ENCODE measurements at places on chromosomes 2 and 18.

DNA sequence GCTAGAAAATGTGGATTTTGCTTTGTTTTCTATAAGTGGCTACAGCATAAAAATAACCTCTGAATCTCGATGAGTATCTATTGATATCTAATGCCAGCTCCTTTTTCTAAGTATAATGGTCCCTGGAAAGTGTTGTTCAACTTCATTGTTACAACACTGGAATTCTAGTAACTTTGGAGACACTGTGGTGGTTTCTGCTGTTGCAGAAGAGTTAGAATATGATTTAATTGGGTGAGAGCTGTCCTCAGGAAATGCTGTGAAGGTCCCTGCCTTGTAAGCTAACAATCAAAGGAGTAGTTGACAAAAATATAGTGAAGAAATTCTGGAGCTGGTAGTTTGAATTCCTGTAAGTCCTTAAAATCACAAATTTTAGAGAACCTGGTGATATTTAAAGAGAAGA, 62.1 kb downstream of the C18orf63 start:
- no peak for DNase-seq

DNA sequence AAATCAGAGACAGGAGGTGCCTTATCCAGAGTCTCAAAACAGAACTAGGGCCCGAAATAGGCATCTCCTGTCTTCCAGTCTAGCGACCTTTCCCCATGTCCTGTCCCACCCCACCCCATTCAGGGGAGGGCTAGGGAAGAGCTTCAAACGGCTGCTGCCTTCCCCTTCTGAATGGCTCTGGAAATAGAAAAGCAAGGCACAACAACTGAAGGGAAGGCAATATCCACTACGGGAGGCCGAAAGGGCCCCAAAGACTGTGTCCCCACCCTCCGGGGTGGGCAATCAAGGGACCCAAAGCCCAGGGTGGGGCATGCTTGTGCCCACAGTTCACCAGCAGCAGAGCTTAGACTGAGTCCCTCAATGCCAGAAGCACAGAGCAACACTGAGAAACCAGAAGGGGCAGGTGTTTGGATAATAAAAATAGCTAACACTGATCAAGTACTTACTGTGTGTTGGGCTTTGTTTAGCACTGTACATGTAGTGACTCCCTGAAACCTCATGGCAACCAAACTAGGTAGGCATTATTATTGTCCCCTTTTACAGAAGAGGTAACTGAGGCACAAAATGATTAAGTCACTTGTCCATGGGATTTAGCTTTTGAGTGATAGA, 38.5 kb downstream of the CYRIA start:
- no peak for DNase-seq

GRCh38 chr18:45787346-45787745, 38.1 kb upstream of the SIGLEC15 start:
- DNase-seq: no peak

DNA sequence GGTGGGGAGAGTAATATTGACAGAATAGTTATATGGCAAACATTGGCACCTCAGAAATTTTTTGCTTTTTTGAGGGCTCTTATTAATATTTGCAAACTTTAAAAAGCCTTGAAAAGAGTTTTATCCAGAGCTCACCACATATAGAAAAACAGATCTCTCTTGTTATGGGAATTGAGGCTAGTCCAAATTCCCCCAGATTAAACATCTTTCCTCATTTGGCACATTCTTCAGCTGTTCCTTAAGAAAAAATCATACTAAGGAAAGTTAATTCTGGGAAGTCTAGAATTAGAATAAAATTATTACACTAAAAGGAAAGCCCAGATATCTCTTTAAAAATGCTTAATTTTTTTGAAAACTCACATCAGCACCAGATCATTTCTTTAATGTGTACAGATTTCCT, 5.6 kb downstream of the TFPI start:
- no peak for DNase-seq

- DNase-seq: no peak
Observed at GRCh38 chr2:15275346-15275745, 285.8 kb downstream of the NBAS start.

DNA sequence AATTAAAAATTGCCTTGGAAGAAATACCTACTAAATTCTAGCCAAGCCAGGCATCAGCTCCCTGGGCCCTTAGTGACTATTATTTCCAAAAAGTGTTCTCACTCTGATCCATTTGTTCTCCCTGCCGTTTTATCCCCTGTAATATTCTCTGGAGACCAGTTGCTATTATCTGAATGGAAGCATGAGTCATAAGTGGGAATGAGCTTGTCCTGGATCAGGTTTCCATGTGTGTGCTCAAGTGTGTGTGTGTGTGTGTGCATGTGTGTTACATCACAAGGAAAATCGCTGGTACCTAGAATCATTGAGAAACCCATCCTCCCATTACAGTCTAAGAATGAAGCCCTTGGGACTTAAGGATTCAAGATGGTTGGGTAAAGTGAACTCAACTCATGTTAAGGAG, 130.3 kb upstream of the CXCR4 start:
- DNase-seq: peak; percentile 15

DNA sequence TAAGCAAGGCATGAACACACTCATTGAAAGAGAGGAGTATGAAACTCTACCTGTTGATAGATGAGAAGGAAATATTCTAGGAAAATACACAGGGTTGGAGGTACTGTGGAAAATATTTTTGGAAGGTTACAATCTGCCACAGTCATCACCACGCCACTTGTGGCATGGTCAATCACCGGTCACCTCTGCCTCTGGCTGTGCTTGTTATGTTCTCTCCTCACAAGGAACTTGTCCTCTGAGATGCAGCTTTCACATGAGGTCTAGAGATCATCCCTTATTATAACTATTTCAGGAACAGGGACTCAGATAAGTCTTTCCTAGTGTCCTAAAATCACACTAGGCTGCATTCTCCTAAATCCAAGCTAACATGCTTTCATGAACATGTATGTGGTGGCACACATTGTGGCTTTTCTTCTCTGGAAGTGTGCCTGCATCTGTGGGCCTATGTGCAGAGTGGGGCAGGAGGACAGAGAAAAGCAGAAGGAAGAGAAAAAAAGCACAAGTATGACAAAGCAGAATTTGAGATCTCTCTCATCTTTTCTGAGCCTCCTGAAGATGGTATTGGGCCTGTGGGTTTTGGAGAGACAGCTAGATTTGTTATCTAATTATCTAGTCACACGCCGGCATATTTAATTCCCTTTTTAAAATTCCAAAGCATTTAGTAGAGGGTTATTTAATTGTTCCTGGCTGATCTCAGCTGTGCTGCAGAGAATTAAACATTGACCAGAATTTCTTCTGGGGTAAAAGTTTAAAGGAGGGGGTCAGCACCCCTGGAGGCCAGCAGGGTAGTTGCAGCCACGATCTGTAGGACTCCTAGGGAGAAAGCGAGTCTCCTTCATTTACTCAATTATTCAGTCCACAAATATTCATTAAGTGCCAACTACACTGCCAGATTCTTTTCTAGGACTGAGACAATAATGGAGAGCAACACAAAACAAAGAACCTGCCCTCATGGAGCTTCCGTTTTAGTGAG, 294.6 kb downstream of the RDH14 start:
- DNase-seq: peak; percentile 1

DNA sequence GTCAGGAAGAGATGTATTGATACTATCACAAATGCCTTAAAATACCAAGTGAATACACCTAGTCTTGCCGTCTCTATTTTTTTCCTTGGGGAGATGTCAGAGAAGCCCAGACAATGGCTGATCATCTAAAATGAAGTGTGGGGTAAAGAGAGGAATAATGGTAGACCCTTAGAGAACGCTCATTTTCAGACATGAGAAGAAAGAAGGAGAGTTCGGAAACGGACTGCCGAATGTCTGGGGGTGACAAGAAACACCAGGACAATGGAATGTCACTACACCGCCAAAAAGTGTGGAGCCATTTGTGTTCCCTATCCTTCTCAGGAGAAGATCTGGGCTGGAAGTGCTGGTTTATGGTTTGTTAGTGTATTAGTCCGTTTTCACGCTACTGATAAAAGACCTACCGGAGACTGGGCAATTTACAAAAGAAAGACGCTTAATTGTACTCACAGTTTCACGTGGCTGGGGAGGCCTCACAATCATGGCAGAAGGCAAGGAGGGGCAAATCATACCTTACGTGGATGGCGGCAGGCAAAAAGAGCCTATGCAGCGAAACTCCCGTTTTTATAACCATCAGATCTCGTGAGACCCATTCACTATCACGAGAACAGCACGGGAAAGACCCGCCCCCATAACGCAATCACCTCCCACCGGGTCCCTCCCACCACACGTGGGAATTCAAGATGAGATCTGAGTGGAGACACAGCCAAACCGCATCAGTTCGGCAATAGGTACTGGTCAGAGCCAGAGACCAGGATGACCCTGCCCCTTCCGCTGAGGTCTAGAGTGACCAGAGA, 743.7 kb downstream of the GALR1 start:
- DNase-seq: no peak

GRCh38 chr2:135485441-135485840, 45.6 kb downstream of the ZRANB3 start:
- DNase-seq: peak; percentile 22

- DNase-seq: no peak
Observed at GRCh38 chr2:177806025-177806424, 266.6 kb downstream of the PDE11A start.

DNA sequence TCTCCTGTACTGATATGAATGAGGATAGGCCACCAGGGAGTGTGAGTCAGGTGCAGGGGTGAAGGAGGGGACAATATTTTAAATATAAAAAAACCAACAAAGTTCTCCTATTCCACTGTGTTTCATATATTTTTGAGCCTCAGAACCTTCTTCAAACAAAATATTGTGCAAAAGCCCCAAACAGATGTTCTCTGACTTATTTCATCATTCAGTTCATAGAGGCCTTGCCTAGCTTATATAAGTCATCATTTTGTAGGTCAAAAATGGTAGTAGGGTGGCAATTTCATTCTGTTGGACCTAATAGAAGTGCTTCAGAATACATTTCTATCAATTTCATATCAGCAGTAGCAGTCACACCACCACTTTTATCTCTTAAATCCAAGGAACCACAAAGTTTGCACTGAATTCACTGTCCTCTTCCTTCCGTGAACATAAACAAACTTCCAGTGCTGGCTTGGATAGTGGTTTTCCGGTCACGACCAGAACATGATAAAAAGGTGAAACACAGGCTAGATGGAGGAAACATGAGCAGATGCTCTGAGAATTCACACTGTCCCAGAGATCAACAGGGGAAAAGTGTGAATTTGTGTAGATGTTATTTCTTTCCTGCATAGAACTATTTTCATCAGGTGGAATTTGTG, 99.1 kb downstream of the EN1 start:
- DNase-seq: no peak

DNA sequence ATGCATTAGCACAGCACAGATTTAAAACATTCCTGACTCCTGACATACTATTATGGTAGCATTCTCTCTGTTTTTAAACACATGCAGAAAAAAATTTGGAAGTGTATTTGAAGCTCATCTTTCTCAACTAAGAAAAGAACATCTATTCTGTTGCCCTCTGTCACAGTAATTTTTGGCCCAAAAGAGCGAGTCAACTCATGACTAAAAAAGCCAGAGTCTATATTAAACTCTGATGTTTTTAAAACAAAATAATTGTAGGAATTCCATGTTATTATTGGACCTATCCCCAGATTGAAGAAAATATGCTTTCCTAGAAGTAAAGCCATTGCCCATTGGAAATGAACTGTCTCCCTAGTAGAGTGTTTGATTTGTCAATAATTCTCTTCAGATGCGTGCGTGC, 96.7 kb downstream of the CRIM1 start:
- no peak for DNase-seq

- peak; percentile 37 for DNase-seq
Observed at GRCh38 chr2:173254659-173255058, 100.0 kb upstream of the CDCA7 start.

- peak; percentile 91 for DNase-seq
Observed at GRCh38 chr2:12950957-12951656, 234.4 kb downstream of the TRIB2 start.

- DNase-seq: no peak
Observed at GRCh38 chr18:25659541-25659940, 307.6 kb upstream of the ZNF521 start.

DNA sequence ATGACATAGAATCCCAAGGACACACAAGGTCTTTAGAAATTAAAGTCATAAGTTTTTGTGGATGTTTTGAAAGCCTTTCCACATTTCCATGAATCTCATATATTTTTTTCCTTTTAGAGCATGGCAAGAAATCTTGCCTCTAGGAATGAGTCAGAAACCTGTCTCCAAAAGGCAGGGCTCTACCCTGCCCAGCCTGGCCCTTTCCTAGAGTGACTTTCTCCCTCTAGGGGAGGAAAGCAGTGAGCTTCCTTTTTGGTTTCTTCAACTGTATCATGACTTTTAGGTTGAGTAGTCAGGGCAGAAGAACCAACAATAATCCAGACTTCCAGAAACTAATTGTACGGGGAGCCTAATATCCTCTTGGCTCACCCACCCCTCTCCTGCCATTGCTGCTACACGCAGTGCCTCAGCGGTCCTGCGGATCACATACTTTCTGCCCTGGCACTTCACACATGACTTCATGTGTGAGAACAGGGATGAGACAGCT, 300.3 kb downstream of the AGPS start:
- DNase-seq: peak; percentile 49

DNA sequence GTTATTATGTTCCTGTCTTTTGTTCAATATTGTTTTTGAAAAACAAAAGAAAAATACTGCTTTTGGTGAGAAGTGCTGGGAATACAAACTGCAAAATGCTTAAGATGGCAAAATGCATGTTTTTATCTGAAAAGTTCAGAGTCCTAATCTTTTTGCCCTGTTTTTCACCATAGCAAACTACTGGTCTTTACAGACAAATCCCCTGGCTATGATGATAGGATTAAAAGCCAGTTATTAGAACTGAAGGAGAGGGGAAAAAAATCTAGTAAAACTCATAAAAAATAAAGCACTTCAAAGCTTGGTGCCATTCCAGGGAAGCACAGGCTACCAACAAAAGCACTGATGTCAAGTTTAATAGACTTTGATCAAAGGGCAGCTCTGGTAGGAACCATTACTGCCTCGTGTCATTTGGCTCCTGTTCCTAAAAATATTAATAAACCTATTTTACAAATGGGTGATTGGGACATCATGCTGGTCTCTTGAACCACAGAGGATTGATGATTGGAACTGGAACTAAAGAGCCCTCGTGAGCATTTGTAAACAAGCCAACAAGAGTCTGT, 194.7 kb downstream of the RAB3GAP1 start:
- no peak for DNase-seq

- no peak for DNase-seq
Observed at GRCh38 chr18:5393779-5394178, 98.3 kb upstream of the ZBTB14 start.

GRCh38 chr2:152367547-152368390, 32.8 kb downstream of the FMNL2 start:
- DNase-seq: no peak

DNA sequence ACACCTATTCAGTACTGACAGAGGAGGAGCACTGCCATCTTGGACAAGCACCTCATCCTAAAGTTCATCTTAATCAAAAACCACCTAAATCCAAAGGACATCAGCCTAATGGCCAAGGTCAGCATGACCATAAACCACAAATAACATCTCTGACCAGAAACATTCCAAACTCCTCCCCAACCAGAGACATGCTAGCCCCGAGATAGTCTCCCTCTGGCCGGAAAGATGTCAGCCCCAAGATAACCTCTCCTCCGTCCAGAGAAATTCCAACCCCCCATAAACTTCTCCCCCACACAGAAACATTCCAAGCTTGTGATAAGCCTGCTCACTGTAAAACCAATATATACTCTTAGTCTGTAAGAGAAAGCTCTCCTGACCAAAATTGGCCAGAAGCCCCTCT, 260.6 kb downstream of the CLIP4 start:
- no peak for DNase-seq
